ENCODE measurements at places on chromosomes 2 and 18.
A peak's percentile ranks its signal among the peaks of the same experiment; 100 is the strongest.

DNA sequence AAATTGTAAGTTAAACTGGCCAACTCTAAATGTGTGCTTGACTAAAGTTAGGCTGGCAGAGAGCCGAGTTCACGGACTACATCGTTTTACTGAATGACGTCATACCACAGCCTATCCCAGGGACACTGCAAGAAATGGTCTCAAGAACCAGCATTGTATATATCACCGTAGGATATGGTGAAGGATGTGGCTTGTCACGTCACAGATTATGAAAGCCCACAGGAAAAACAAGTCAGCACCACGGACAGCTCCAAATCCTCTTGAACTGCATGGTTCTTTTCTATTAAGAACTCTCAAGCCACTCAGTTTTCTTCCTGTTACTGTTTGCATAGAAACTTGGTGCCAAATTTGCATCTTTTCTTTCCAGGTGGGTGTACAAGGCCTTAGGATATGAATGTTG is 85.1 kb upstream of the ACAA2 start:
- peak; percentile 63 for DNase-seq

GRCh38 chr2:66721776-66722175 is 286.9 kb downstream of the MEIS1 start:
- no peak for DNase-seq

DNA sequence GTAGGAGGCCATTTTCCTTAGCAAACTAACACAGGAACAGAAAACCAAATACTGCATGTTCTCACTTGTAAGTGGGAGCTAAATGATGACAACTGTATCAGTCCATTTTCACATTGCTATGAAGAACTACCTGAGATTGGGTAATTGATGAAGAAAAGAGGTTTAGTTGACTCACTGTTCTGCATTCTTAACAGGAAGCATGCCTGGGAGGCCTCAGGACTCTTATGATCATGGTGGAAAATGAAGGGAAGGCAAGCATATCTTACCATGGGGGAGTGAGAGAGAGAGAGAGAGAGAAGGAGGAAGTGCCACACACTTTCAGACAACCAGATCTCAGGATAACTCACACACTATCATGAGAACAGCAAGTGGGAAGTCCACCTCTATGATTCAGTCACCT is 105.3 kb downstream of the PARD3B start:
- no peak for DNase-seq

DNA sequence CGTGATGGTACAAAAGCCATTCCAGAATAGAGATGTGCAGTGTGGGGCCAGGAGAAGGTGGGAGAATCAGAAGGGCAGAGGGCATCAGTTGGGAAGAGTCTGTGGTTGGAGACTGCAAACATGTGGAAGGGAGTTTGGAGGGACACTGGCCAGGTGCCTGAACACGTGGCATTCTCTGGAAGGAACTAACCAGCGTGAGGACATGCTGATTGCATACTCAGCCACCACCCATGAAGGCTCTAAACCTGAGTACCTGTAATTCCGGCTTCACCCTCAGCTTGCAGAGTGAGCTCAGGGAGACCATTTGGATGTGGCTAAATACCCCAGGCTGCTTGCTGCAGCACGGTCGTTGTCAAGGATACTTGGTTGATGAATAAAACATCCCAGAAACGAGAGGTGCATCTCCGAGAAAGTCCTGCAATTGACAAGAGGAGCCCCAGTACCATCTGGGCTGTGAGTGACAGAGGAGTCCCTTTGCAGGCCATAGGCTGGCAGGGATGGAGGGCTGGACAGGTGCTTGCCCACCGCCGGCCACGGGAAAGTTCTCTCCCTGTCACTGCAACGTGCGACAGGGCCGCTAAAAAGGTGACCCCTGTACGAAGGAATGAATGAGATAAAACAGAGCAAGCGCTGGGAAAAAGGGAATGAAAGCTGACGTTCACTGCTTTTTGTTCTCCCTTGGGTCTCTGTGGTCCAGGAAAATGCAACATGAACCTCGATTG is 5.0 kb downstream of the ACKR3 start:
- DNase-seq: no peak

GRCh38 chr2:55268288-55268906 is 634 bp downstream of the MTIF2 start:
- no peak for DNase-seq

- no peak for DNase-seq
Measured at GRCh38 chr2:233700028-233700635, 7.4 kb downstream of the UGT1A6 start.

- no peak for DNase-seq
Measured at GRCh38 chr2:187466129-187466792, 18.2 kb upstream of the CALCRL start.

DNA sequence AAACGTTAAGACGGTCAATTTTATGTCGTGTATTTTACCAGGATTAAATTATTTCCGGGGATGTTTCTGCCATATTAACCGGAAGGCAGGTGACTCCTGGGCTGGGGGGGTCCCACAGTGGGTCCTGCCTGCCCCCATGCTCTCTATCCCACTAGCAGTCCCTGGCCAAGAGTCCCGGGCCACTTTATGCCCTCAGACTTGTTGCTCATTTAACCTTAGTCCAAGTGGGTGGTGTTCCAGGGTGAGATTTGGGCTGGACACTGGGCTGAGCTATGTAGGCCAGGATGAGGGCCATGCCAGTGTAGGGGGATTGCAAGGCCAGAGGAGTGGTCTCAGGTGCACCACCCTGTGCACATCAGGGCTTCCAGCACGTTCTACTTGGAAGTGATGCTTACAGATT is 24.1 kb downstream of the TWIST2 start:
- no peak for DNase-seq

DNA sequence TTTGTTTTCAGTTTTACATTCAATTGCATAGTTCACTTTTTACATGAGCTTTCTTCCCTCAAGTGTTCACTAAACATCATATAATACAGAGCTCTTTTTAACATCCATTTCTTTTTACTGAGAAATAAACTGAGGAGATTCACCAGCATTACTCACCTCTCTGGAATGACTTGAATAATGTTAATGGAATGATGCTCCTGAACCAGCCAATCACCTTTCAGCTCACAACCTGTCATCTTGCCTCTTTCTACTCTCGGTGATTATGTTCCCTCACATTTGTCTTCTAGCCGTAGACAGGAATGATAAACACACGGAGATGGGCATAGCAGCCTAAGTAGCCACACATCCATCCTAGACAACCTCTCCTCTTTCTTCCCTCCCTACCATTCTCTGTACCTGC is 301.7 kb downstream of the PAX3 start:
- no peak for DNase-seq

GRCh38 chr2:180657054-180657453 is 323.4 kb upstream of the UBE2E3 start:
- no peak for DNase-seq

GRCh38 chr2:217166241-217166850 is 306.5 kb upstream of the TNP1 start:
- no peak for DNase-seq

GRCh38 chr2:107362993-107363392 is 463.7 kb upstream of the RGPD4 start:
- DNase-seq: no peak

GRCh38 chr2:175478096-175478768 is 296.7 kb upstream of the ATP5MC3 start:
- DNase-seq: no peak

DNA sequence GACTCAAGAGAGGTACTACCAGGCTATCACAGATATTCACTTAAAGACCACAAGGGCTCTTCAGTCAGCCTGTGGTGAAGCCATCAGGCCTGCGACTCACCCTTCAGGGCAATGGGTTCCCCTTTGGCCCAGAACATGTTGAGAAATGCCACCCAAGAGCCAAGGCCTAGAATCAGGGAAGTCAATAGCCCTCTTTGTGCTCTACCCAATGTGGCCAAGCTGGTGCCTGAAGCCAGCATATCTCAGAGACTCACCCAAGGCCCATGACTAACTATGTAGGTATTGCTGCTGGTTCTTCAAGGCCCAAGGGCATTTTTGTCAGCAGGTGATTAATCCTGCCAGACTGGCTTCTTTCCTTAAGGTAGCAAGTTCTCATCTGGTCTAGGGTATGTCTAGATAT is 338.9 kb upstream of the SETBP1 start:
- no peak for DNase-seq
